RWPE1 (cell line): ENCODE measurements at places on chromosomes 12 and 14.

DNA sequence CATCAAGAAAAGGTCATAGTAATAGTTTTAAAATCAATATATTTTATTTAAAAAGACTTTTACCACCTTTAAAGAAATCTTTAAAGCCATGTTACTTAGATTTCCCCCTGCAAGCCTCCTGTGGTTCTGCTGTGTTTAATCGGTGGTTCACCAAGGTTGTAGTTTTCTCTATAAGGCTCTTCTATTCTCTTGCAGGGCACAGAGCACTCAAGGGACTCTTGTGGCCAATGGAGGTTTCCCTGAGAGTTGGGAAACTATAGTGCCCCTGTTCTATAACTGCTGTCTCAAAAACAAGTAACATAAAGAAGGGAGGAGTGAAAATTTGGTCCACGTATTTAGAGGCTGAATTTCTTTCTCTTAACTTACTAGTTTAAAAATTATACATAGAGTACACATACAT, 25.0 kb downstream of the DACT1 start:
- DNase-seq, result no peak

GRCh38 chr12:131380220-131380964, 330.5 kb upstream of the SFSWAP start:
- no peak for DNase-seq

GRCh38 chr12:124423761-124424515, 129.0 kb downstream of the RFLNA start:
- no peak for DNase-seq

DNA sequence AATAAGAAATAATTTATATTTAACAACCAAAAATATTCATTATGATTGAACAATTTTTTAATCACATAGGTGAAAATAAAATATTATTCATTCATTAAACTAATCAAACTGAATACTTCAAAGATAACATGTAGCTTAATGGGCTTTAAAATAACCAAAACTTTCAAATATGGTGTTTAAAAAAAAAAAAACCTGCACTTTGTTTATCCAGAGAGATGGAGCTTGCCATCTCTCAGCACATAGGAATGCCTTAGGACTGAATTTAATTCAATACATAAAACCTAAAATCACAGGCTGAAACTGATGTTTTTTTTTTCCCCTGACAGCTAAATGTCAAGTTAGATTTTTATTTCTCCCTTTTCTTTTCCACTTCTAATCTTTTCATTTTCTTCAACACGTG, 14.4 kb upstream of the CCER1 start:
- no peak for DNase-seq

DNA sequence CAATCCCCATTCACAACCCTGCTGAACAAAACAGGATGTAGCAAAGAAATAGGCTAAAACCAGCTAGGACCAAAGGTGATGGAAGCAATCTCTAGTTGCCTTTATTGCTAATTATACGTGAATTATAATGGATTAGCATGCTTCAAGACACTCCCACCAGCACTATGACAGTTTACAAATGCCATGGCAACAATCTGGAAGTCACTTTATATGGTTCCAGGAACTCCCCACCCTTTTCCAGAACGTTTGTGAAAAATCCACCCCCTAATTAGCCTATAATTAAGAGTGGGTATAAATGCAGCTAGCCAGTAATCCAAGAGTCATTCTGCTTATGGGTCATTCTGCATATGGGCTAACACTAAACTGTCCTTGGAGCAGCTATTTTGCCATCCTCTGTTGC, 328.7 kb downstream of the FLRT2 start:
- no peak for DNase-seq
